GM23338 (cell line): ENCODE measurements at places on chromosomes 5 and 9. TPM values are rescaled to one million over a fixed set of nuclear protein-coding genes. Genes with fewer than 3 reads are reported as not detected.
A peak's percentile ranks its signal among the peaks of the same experiment; 100 is the strongest.

DNA sequence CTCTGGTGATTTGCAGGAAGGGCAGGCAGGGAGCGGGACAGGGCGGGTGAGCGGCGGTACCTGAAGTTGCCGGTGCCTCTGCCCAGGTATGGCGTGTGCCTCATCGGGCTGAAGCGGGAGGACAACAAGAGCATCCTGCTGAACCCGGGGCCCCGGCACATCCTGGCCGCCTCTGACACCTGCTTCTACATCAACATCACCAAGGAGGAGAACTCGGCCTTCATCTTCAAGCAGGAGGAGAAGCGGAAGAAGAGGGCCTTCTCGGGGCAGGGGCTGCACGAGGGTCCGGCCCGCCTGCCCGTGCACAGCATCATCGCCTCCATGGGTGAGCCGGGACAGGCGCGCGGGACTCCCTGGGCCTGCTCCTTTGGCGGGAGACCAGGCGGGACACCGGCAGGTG is 68.8 kb downstream of the KCNT1 start:
- H3K27me3 ChIP-seq = no peaks in the 10 kb centered on the region
- no peaks in the 10 kb centered on the region for H3K4me1 ChIP-seq
- no peaks in the 10 kb centered on the region for H3K36me3 ChIP-seq
- DNase-seq = no peak
- no peak overlapping the region for H3K4me3 ChIP-seq
- H3K27ac ChIP-seq = no peak overlapping the region

STPG3 gene
- total RNA-seq = not detected in 2 replicates

DNA sequence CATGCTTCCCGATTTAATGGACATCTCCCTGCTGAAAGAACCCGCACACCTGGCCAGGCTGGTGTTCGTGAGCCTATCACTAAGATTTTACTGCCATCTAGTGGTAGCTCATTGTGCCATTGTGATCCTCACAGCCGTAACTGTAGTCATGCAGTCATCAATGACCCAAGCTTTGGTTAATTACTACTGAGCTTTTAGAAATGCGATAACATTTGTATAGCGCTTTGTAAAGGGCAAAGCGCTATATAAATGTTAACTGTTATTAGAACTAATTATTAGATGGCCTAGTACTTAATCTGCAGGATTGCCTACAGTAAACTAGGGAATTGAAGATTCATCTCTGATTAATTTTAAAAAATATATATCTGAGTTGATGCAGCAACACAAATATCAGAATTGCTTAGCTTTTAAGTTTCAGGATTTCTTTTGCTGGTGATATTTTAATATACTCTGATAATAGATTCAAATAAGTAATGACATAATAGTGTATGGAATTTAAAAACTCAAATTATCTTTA is 90.2 kb downstream of the HACD4 start:
- peak; percentile 98 for DNase-seq
- H3K27ac ChIP-seq = no peak overlapping the region
- no peaks in the 10 kb centered on the region for H3K36me3 ChIP-seq
- H3K4me1 ChIP-seq = no peaks in the 10 kb centered on the region

NKD2 gene
- total RNA-seq = 7.3 and 9.0 TPM in 2 replicates

- H3K27ac ChIP-seq = no peak overlapping the region
- H3K4me1 ChIP-seq = no peaks in the 10 kb centered on the region
Measured at GRCh38 chr5:25701936-25702335, 1057.2 kb upstream of the CDH10 start.

GRIA1 gene
- 1.4 and 1.7 TPM in 2 replicates for total RNA-seq

DNA sequence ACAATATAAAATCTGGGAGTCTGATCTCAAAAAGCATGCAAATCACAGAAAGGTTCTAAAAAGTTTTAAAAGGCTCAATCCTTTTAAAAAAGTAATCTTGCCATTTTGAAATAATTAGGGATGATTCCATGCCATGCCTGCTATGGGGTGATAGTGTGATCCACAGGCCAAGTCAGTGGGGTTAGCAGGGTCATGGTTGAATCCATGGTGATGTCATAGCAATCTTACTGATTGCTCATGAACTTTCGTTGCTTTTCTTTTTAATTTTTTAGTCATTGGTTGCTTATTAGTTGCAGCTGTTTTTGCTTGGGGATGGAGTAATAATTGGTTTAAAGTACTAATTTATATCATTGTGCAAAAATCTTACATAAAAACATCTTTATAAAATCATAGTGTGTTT is 485.0 kb downstream of the ENC1 start:
- no peak overlapping the region for H3K27ac ChIP-seq
- H3K27me3 ChIP-seq = no peaks in the 10 kb centered on the region
- H3K36me3 ChIP-seq = no peaks in the 10 kb centered on the region

ARRDC1 gene
- total RNA-seq = 33.9 and 63.8 TPM in 2 replicates

DNA sequence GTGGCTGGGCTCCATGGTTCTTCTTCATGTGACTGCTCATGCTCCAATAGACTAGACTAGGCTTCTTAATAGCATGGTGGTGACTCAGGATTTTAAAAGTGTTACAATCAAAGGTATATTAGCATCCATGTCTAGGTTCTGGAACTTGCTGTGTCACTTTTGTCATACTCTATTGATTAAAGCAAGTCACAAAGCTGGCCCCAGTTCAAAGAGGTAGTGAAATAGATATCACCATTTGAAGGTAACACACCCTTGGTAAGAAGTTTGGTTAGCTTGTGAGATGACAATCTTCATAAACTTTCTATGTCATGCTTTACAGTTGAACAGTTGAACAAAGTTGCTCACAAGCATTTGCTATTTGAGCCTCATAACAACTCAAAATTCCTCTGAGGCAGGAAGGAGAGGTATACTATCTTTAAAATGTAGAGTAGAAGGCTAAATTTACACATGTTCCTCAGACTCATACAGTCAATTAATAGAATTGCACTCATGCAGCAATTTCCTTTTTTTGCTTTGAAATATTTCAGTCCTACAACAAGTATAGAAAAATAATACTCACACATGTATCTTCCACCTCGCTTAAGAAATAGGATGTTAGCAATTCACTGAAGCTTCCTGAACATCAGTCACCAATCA is 56.8 kb upstream of the TMEM252 start:
- H3K4me3 ChIP-seq = no peak overlapping the region

GRCh38 chr5:141804475-141804874 is 73.7 kb downstream of the PCDH1 start:
- H3K4me3 ChIP-seq = no peak overlapping the region
- peaks cover 69% of the 10 kb centered on the region for H3K4me1 ChIP-seq
- H3K27me3 ChIP-seq = no peaks in the 10 kb centered on the region
- peak overlapping the region; percentile 72; the same call in 1 of the 2 replicates for H3K27ac ChIP-seq
- H3K36me3 ChIP-seq = no peaks in the 10 kb centered on the region

GRCh38 chr9:68546596-68547390 is 6.1 kb upstream of the TMEM252 start:
- DNase-seq = no peak
- no peaks in the 10 kb centered on the region for H3K4me1 ChIP-seq
- H3K27me3 ChIP-seq = peaks cover 11% of the 10 kb centered on the region
- H3K4me3 ChIP-seq = no peak overlapping the region
- no peaks in the 10 kb centered on the region for H3K36me3 ChIP-seq

GRCh38 chr5:124199893-124200292 is 546.5 kb downstream of the ZNF608 start:
- DNase-seq = no peak
- peaks cover 9% of the 10 kb centered on the region; the same call in 1 of the 2 replicates for H3K36me3 ChIP-seq
- H3K27ac ChIP-seq = no peak overlapping the region
- 0 out of 2 replicates have a peak, but pooled peaks cover 5% of the 10 kb centered on the region for H3K4me1 ChIP-seq

IFNE gene
- 0.21 and 0.35 TPM in 2 replicates for total RNA-seq

- H3K27ac ChIP-seq = no peak overlapping the region
- peak; percentile 11 for DNase-seq
- peaks cover 18% of the 10 kb centered on the region for H3K4me1 ChIP-seq
- no peak overlapping the region for H3K4me3 ChIP-seq
Measured at GRCh38 chr5:67620424-67621397, 424.1 kb upstream of the CD180 start.

- peak; percentile 76 for DNase-seq
- H3K4me3 ChIP-seq = peak overlapping the region; percentile 94
- no peaks in the 10 kb centered on the region for H3K27me3 ChIP-seq
- peaks cover 4% of the 10 kb centered on the region; the same call in 1 of the 2 replicates for H3K36me3 ChIP-seq
- H3K27ac ChIP-seq = peak overlapping the region; percentile 87; the same call in 1 of the 2 replicates
Measured at GRCh38 chr9:35690614-35691333, 1.0 kb upstream of the TPM2 start.

- H3K4me1 ChIP-seq = peaks cover 8% of the 10 kb centered on the region; the same call in 1 of the 2 replicates
- no peak overlapping the region for H3K27ac ChIP-seq
- H3K4me3 ChIP-seq = no peak overlapping the region
- peaks cover 24% of the 10 kb centered on the region for H3K27me3 ChIP-seq
- H3K36me3 ChIP-seq = no peaks in the 10 kb centered on the region
- no peak for DNase-seq
Measured at GRCh38 chr5:148483750-148484149, 100.0 kb downstream of the FBXO38 start.

- no peak overlapping the region for H3K27ac ChIP-seq
- no peak for DNase-seq
- no peak overlapping the region for H3K4me3 ChIP-seq
- no peaks in the 10 kb centered on the region for H3K36me3 ChIP-seq
Measured at GRCh38 chr9:35367451-35367850, 122.5 kb upstream of the RUSC2 start.

GRCh38 chr9:36749461-36749860 is 176.8 kb downstream of the MELK start:
- no peak for DNase-seq
- H3K36me3 ChIP-seq = no peaks in the 10 kb centered on the region
- H3K4me3 ChIP-seq = no peak overlapping the region
- H3K4me1 ChIP-seq = no peaks in the 10 kb centered on the region

CCNO gene
- total RNA-seq = not detected in 2 replicates

PTCH1 gene
- 34.1 and 36.9 TPM in 2 replicates for total RNA-seq

DNA sequence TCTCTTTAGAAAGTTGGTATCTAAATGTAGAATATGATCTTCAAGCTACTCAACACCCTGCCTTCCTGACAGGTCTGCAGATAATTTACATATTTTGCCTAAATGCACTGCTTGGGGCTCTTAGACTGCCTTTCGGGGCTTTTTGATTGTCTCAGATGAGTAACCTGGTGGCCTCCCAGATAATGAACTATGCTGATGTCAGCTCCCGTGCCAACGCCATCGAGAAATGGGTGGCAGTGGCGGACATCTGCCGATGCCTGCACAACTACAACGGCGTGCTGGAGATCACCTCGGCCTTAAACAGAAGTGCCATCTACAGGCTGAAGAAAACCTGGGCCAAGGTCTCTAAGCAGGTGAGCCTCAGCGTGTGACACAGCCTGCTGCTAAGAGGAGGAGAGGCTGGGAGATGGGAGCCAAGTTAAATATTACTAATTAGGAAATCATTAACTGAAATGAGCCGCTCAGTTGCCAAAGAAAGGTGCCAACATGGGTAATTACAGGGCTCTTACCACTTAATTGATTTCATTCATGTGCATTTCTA is 20.8 kb upstream of the CKMT2 start:
- H3K4me3 ChIP-seq = no peak overlapping the region
- no peaks in the 10 kb centered on the region for H3K27me3 ChIP-seq
- H3K4me1 ChIP-seq = no peaks in the 10 kb centered on the region
- DNase-seq = no peak

PALM2AKAP2 gene
- total RNA-seq = 7.9 and 8.3 TPM in 2 replicates

- H3K4me1 ChIP-seq = no peaks in the 10 kb centered on the region
- H3K27ac ChIP-seq = no peak overlapping the region
Measured at GRCh38 chr9:133773889-133774655, 35.9 kb upstream of the SARDH start.

- H3K27me3 ChIP-seq = no peaks in the 10 kb centered on the region
- peaks cover 14% of the 10 kb centered on the region for H3K4me1 ChIP-seq
- no peak for DNase-seq
- H3K36me3 ChIP-seq = no peaks in the 10 kb centered on the region
Measured at GRCh38 chr5:153515301-153515700, 24.8 kb downstream of the GRIA1 start.
